ENCODE measurements at places on chromosomes 4 and X.

DNA sequence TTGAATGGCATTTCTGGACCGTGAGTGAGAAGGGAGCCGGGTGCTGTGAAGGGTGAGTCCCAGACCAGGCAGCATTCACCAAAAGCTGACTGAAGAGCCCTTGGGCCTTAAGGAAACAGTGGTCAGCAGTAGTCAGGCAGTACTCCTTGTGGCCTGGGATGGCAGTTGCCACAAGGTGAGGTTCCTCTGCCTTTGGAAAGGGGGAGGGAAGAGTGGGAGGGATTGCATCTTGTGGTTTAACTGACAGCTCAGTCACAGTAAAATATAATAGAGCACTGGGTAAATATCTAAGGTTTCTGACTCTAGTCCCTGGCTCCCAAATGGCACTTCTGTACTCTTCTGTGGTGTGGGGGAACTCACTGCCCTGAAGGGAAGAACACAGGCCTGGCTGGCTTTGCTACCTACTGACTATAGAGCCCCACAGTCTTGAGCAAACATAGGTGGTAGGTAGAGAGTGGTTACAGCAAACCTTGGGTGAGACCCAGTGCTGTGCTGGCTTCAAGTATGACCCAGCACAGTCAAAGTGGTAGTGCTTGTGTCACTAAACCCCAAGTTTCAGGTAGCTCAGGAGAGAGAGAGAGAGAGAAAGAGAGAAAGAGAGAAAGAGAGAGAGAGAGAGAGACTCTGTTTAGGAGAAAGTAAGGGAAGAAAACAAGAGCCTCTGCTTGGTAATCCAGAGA, 154.2 kb downstream of the TEX11 start:
- no peak for DNase-seq

DNA sequence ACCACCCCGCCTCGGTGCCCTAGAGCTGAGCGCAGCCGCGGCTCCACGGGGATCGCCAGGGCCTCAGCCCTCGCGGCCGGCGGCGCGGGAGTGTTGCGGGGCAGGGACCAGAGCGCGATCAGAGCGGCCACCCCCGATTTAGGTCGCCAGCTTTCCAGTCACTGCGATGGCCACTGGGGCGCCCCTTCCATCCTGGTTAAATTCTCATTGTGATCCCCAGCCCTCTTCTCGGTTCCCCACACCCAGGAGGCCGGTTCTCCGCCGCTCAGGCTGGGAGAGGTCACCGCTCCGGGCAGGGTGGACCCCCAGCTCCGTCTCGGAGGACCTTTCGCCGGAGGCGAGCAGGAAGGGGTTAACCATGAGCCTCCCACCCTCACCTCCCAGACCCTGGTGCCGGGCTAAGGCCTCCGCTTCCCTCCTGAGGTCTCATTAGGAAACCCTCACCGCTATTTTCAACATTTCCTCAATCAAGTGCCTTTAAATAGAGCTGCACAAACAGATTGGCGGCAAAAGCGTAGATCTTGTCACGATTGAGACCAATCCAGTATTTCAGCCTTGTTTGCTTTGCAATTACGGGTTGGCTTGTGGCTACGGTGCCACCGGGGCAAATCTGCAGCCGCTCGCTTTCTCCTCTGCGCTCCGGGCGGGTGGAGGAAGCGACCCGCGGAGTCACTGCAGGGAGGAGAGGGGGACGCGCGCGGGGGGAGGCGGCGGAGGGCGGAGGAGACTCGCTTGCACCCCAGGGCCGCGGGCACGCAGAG, 8.3 kb upstream of the HAND2 start:
- peak; percentile 7 for DNase-seq

DNA sequence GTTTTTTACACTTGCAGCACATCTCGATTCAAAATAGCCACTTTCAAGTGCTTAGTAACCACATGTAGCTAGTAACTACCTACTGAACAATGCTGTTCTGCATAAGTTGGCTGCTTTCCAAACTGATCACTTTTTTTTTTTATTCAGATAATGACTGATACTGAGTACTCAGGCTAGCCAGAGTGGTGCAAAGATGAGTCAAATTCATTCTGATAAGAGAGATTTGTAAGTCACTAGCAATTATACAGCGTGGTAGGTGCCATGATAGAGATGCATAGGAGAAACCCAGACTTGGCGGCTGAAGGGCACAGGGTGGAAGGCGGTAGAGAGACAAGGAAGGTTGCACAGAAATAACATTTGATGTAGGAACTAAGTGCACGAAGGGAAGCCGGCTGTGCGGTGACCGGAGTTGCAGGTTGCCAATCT, 357 bp upstream of the IGBP1 start:
- no peak for DNase-seq

DNA sequence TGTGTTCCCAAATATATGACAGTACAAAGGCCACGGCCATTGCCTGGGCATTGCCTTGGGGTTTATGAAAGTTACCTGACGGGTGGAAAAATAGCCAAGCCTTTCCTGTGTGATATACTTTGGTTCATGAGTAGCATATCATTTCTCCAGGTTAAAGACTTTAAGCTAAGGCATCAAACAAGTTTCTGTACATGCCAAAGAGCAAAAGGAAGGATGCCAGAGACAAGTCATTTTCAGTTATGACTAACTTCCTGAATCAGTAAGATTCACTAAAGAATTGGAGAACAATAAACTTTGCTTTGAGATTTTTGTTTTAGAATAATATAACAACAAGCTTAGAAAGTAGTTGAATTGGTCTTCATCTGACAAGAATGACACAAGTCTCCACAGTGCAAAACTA, 9.7 kb upstream of the GUF1 start:
- no peak for DNase-seq

DNA sequence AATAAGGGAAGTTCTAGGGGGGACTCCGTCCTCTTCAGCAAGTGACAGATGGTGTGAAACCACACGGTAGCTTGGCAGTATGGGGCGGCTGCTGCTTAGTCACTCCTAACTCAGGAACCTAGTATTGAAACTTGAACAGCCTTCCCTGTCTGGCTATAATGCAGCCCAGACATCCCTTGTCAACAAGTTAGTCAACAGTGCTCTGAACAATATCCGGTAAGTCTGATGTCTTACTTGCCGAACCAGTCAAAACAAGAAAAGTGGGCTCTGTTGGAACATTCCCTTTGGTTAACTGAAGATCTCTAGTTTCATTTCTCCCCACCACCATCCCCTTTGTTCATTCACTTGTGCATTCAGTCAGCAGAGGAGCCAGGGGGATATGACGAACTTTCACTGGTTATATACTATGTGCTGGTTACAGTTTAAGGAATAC, 18.7 kb upstream of the CXCL13 start:
- no peak for DNase-seq

GRCh38 chr4:36343501-36344175, 62.2 kb downstream of the DTHD1 start:
- no peak for DNase-seq

GRCh38 chr4:112348488-112349158, 51.5 kb downstream of the ALPK1 start:
- peak; percentile 84 for DNase-seq

DNA sequence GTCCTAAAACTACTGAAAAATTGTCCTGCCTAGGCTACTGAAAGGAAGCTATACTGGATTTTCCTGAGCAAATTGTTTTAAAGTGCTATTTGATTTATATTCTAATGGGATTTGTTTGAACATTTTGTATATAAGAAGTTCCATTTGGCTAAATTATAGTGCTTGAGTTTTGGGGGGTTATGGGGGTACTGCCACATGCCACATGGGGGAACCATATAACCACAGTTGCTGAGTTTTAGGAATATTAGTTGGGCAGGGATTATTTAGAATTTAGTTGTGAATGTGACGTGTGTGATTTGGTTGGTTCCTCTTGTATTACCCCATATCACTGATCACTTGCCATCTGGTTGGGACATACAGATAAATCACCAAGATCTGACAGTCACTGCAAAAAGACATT, 224.5 kb upstream of the TAPT1 start:
- no peak for DNase-seq

DNA sequence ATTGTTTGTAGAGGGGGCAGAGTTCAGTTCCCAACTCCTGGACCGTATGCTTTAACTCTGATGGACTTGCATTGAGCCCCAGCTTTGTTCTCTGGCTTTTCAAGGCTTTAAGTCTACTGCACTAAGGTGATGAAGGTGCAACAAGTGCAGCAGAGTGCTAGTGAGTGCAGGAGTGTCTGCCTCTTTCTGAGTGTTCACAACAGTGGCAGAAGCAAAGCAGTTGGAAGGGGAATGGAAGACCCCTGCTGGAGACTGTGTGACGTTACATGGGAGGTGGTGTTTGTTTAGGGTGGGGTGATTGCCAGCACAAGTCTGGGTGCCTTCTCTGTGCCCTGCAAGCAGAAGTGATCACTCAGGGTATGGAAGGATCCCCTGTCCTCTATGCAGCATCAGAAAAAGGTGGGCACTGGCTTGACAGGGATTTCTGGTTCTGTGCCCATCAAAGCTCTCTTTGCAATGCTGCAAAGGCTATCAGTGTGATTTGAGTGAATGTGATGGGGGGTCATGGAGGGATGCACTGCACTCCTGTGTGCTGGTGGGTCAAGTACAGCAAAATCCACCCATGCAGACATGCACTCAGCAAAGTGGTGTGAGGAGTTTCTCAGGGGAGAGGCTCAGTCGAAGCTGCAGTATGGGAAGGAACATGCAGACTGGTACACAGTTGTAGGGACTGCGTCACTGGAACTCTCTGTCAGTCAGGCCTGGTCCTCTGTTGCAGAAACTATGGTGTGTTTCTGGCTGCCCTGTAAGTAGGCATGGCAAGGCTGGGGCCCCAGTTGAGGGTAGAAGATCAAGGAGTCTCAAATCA, 70.9 kb upstream of the UGT2B7 start:
- DNase-seq: peak; percentile 0

DNA sequence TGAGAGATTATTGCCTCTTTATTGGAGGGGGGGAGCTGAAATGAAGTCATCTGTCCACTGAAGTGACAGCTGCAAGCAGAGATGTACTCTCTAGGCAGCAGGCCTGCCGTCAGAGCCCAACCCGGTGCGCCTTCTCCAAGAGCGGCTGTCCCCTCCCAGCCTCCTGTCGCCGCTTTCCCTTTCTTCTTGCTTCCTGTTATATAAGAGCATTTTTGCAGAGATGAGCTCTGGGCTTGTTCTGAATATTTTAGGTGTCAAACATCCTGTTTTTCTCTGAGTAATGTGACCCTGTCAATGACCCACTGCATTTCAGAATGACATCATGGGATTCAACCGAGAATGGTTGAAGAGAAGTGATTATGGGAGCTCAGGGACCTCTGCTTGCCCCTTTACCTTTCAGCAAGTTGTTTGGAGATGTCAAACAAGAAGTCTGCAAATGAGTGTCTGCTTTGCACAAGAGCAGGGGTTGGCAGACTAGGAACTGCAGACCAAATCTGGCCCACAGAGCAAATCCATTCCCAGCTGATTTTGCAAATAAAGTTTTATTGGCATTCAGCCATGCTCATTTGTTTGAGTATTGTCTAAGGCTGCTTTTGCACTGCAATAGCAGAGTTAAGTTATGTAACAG, 79.9 kb downstream of the SLC9A6 start:
- DNase-seq: peak; percentile 89

GRCh38 chr4:91064157-91064853, 937.1 kb downstream of the CCSER1 start:
- peak; percentile 69 for DNase-seq

DNA sequence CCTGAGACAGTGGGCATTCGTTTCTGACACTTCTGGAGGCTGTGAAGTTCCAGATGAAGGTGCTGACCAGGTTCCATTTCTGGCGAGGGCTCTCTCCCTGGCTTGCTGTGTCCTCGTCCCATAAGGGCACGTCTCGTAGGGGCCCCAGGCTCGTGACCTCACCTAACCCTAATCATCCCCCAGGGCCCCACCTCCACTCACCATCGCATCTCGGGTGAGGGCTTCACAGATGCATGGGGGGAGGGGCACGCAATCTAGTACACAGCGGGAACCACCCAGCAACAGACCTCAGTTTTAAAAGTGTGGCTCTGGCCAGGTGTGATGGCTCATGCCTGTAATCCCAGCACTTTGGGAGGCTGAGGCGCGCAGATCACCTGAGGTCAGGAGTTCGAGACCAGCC, 22.1 kb downstream of the PDE6B start:
- DNase-seq: no peak

GRCh38 chr4:74456056-74456744, 11.3 kb downstream of the AREG start:
- no peak for DNase-seq

- DNase-seq: peak; percentile 75
These were observed 26.9 kb downstream of the AFF1 start for GRCh38 chr4:86961605-86962295.

DNA sequence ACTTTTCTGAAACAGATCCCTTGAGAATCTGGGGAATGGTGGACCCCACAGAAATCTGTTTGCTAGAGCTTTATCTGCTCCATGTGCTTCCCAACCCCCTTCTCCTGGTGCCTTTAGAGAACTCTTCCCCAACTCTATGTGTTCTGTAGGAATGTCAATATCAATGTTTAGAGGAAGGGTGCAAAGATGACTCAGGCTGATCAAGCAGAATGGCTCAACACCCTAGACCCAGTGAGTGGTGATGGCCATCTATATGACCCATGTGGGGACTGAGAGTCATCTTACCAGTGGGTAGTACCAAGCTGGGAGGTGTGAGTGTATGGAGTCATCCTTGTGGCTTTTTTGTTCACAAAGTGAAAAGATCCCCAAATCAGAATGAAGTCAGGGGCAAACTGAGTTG, 143.5 kb downstream of the RAB28 start:
- no peak for DNase-seq

DNA sequence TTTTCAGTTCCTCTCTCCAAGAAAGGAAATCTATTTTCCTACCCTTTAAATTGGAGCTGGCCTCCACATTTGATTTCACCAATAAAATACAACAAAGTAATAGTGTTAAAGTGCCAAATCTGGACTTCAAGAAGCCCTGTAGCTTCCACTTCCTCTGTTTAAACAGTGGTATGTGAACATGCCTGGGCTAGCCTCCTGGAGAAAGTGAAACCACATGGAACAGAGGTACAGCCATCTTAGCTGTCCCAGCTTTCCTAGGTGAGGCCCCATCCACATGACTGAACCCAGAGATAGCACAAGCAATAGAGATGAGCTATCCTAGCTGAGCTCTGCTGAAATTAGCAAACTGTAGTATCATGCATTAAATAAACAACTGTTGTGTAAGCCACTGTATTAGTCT, 131.8 kb upstream of the VCX start:
- no peak for DNase-seq

- DNase-seq: no peak
These were observed 519.2 kb downstream of the PCDH10 start for GRCh38 chr4:133668061-133668851.

GRCh38 chr4:112199041-112199440, 32.5 kb upstream of the AP1AR start:
- no peak for DNase-seq

DNA sequence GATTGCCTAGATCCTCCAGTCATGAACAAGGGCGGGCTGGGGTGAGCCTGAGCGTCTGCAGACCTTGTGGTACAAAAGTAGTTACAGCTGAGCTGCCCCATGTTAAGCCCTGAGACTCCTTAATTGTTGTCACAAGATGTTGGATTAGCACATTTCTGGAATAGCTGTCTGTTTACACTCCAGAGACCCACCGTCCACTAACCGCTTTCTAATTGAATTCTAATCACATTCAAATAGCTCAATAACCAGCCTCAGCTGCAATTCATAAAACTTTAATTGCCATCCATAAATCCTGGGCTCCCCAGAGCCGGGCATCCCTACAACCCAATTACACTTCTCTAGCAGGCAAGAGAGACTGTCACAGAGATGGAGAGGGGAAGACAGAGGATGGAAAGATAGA, 1.6 kb upstream of the GSX2 start:
- no peak for DNase-seq

GRCh38 chrX:152072236-152072635, 66.1 kb downstream of the MAGEA10 start:
- DNase-seq: peak; percentile 96

- no peak for DNase-seq
These were observed 52.8 kb downstream of the MED28 start for GRCh38 chr4:17667253-17667652.

Data from M059J (cell line).